ENCODE measurements at places on chromosomes 11 and 22.

- DNase-seq: no peak
Measured at GRCh38 chr11:45319077-45319476, 32.9 kb upstream of the SYT13 start.

DNA sequence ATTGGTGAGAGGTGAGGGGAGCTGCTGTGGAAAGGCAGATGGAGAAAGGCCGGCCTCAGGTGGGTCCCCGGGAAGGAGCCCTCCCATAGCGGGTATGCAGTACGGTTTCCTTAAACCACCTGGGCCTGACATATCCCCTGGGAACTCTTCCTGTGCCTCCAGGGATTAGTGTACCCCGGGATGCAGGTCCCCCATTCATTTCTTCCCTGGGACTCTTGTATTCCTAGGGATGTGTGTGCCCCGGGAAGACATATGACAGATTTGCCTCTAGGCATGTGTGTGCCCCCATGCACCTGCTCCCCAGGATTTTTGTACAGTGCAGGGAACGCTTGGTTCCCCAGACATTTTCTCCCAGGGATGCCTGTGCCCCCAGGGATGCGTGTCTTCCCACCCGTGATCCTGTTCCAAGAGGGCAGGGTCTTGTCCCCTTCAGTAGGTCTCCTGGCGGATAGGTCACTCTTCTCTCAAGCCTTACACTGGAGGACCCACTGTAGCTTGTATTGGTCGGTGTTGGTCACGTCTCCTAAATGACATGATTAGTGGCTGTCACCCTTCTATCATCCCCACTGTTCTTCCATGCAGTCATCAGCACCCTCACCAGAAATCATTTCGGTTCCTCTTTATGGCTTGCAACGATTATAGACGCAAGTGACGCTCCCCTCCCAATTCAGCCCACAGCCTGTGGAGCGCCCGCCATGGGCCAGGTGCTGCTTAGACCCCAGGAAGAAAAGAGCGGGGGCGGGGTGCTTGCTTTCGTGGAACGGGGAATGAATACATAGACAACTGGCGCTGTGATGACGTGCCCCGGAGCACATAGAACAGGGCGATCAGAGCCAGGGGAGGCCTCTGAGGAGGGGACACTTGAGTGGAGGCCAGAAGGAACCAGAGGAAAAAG is 1.3 kb downstream of the PARVB start:
- DNase-seq: no peak

DNA sequence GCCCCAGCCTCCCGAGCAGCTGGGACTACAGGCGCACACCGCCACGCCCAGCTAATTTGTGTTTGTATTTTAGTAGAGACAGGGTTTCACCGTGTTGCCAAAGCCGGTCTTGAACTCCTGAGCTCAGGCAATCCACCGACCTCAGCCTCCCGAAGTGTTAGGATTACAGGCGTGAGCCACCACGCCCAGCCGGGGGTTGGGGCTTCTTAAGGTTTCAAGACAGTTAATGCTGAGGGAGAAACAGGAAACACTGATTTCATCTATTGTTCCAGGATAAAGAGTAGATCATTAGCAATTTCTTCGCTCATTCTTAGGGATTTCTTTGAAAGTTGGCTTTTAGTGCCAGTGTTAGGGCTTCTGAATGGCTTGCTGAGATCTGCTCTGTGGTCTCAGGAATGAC is 21.2 kb upstream of the CLMP start:
- no peak for DNase-seq

DNA sequence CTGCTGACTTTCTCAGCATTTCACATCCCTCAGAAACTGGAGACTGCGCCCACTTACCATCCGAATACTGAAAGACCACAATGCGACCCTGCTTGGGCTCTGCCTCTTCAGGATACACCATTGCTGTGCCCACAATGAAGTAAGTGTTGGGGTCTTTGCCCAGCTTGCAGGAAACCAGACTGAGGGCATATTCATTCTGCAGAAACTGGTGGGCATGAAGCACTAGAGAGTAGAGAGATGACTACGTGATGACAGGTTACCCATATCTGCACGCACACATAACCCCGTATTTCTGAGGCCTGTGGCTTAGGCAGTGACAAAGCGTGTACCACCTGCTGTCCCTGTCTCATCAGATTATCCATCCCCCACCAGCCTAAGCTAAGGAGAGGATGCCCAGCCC is 14.6 kb upstream of the VWCE start:
- DNase-seq: no peak

GRCh38 chr11:43130616-43131015 is 181.2 kb upstream of the API5 start:
- no peak for DNase-seq

GRCh38 chr22:32644252-32645100 is 157.0 kb upstream of the TIMP3 start:
- DNase-seq: peak; percentile 12

DNA sequence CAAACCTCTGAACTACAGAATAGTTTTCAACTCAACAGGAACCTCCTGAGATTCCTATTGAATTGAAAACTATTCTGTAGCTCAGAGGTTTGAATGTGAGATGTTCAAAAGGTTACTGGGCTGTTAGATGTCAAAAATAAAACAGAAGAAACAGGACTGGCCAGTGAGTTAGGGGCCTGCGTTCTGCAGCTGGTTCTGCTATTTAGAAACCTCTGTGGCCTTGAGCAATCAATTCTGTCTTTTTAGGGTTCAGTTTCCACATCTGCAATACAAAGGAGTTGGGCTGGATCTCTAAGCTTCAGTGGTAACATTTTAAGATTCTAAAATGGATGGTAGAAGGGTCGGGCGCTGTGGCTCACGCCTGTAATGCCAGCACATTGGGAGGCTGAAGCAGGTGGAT is 55.8 kb downstream of the CLMP start:
- DNase-seq: no peak

DNA sequence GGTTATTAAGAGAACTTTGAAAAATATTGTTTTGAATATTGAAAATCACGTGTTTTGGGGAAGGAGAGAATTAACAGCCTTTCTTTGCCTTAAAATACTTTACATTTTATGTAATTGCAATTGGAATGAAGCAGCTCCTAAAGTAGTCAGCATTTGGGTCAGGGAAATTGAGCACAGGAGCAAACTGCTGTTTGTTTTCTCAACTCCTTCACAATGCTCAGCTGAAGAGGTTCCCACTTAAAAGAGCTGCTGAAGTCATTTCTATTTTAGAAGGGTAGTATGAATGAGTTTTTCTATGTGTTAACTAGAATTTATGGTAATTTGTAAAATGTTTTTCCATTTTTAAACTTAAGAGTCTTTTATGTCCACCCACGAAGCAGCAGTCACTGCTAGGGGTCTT is 8.1 kb upstream of the UCP2 start:
- DNase-seq: no peak

GRCh38 chr11:36605221-36606216 is 7.5 kb upstream of the RAG2 start:
- DNase-seq: no peak

GRCh38 chr11:130513132-130513531 is 64.7 kb downstream of the ADAMTS15 start:
- no peak for DNase-seq

GRCh38 chr11:131658414-131658813 is 288.0 kb downstream of the NTM start:
- no peak for DNase-seq

DNA sequence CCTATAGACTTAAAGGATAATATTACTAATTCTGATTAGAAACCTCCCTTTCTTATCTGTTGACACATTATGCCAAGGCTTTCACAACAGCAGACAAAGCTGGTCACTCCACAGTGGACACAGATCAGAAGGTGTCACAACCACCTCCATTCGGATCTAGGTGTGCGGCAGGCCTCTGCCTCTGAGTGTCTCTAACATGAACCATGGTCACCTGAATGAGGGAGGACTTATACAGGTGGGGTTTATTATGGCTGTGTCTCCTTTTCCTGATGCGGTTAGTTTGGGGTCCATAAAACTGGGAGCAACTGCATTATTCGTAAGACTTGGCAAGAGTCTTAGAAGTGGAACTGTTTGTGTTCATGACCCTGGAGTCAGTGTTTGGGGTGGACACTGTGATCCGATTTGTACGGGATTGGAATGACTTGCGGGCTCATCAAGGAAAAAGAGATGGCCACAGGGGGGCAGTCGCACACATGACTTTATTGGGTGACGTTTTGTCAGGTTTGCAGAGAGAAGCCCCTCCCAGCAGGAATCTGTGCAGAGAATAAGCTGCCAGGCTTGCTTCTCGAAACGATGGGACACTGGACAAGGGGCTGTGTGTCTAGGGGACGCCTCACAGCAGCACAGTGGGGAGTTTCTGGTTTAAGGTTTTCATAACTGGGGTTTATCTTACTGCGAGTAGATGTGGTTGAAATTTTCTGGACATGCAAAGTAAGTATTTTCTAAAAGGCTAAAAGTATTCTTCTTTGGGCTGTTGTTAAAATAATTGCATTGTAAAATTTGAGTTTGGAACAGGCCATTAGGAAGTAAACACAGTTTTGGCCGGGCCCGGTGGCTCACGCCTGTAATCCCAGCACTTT is 90.6 kb downstream of the GAB4 start:
- peak; percentile 56 for DNase-seq

GRCh38 chr11:60991457-60991856 is 20.0 kb downstream of the CD6 start:
- DNase-seq: no peak

GRCh38 chr11:109349276-109350080 is 72.5 kb upstream of the C11orf87 start:
- DNase-seq: no peak

- DNase-seq: no peak
Measured at GRCh38 chr11:128927683-128928336, 14.9 kb downstream of the TP53AIP1 start.

DNA sequence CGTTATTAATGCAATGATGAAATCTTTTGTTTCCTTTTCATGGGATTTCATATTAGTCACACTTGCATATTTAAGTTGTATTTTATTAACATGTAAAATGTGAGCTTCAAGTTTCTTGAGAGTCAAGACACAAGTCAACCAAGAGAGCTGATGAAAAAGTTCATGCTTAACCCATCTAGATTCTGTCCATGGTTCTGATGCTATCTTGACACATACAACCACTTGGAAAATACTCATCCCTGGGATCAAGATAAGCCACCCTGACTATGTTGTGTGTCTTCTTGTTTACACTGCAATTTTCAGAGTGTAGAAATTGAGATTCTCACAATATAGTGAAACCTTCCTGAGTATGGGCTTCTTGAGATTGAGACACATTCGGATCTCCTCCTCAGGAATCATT is 664 bp upstream of the OR10A4 start:
- no peak for DNase-seq

GRCh38 chr11:62445314-62445740 is 26.5 kb downstream of the SCGB1A1 start:
- DNase-seq: no peak

DNA sequence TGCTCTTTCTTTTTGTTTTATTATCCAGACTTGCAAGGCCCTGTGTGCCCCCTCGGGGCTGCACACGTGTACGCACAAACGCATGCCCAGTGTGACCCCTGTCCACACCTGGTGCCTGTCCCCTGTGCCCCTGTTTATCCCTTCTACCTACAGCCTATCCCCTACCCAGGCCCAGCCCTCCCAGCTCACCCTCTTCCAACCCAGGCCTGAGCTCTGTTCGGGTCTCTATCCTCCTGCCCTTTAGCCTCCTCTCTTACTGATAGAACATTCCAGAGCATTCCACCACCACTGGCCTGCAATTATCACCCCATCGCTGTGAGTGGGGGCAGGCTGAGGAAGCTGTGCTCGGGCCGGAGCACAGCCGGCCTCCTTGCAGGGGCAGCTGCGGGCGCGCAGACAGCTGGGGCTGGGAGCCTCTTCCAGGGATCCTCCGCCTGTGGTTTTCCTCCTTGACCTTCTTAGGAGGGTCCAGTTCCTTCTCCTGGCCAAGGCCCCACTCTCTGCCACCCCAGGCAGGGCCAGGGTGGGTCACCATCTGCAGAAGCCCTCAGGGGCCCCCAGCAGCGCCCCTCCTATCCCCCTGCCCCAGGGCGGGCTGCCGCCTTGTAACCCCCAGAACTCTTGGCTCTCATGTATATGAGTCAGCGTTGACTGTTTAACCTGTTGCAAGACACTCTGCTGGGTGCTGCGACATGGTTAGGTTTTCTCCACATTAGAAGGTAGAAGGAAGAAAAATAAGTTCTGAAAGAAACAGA is 41.8 kb upstream of the KCNQ1OT1 start:
- no peak for DNase-seq

Data from activated naive CD4-positive, alpha-beta T cell treated with Interleukin-2 at 50 U/mL for 16 hours (primary cell).